CD4-positive, alpha-beta T cell treated with Interleukin-6 for 4 hours (primary cell): ENCODE measurements at places on chromosomes 1 and 21.

DNA sequence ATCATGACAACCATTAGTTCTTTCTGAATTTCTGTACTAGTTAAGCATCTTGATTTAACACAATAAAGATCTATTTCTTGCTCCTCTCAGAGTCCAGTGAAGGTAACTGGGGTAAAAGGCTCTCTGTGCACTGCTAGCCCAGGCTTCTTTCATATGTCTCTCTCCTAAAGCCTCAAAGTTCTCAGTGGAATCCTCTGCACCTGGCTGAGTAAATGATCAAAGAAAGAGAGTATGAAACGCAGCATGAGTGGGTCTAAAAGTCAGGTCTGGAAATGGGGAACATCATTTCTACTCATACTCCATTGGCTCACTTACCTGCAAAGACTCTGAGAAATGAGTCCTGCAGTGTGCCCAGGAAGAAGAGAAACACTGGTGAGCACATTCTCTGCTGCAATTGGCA lies 418.5 kb downstream of the PTPRC start:
- DNase-seq = no peak

- DNase-seq = no peak
Measured at GRCh38 chr1:63634471-63634870, 41.3 kb downstream of the PGM1 start.

GRCh38 chr1:219209578-219209977 lies 35.9 kb downstream of the LYPLAL1 start:
- no peak for DNase-seq

GRCh38 chr1:209611771-209612570 lies 28.5 kb downstream of the CAMK1G start:
- DNase-seq = no peak

GRCh38 chr21:35394634-35395369 lies 345.7 kb upstream of the RUNX1 start:
- no peak for DNase-seq

DNA sequence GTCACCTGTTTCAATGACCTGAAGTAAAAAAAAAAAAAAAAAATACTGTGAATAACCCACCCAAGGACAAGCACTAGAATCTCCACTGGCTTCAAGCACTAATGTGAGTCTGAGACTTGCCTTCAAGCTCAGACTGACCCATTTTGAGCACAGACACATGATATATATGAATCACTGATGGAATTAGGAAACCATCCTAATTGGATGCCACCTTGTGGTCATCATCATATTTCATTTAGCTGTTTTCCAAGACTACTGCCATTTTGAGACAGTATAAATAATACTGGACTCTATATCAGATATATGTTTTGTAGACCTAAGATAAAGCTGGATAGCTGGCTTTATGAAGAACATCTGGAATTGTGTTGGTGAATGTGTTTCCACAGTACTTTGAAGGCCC lies 1232.0 kb downstream of the KCNT2 start:
- DNase-seq = no peak

DNA sequence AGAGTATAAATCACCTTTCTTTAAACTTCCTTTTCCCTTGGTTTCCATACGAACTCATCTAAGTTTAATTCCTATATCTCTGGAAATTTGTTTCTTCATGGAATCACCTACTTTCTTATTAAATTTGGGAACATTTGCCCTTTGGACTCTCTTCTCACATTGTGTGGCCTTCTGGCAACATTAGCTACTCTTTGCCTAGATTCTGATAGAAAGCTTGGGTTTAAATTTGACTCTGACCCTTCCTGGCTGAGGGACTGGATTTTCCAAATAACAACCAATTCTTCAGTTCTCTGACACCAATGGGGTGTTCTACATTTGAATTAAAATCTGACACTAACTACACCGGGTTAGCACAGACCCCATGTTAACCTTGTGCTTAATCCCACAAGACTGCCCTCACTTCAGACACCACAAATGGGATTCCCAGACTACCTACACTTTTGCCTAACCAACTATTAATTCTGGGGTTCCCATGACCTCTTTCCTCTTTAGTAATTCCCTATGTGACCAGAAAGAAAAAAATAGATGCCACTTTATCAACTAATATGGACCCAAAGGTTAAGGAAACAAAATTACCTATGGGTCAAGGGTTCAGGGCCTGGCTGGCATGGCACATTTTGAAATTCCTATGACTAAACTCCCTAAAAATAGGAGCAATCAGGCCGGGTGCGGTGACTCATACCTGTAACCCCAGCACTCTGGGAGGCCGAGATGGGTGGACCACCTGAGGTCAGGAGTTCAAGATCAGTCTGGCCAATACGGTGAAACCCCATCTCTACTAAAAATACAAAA lies 9.7 kb upstream of the THEM4 start:
- DNase-seq = no peak

GRCh38 chr1:223225481-223225880 lies 82.4 kb upstream of the TLR5 start:
- no peak for DNase-seq

DNA sequence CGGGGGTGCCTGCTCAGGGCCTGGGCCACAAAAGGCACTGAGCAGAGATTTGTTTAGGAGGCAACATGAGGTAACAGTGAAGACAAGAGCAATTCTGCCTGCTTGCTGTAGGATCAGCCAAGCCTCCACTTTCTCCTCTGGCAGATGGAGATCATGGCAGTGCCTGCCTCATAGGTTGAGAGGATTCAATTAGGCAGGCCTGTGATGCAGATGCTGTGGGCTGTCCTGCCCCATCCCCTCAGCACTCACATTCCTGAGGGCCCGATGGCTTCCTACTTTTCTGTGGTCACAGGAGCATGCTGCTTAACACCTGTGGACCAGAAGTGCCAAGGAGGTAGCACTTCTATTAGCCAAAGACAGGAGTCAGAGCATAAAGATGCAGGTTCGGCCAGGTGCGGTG lies 1.2 kb upstream of the UBL4B start:
- DNase-seq = no peak

DNA sequence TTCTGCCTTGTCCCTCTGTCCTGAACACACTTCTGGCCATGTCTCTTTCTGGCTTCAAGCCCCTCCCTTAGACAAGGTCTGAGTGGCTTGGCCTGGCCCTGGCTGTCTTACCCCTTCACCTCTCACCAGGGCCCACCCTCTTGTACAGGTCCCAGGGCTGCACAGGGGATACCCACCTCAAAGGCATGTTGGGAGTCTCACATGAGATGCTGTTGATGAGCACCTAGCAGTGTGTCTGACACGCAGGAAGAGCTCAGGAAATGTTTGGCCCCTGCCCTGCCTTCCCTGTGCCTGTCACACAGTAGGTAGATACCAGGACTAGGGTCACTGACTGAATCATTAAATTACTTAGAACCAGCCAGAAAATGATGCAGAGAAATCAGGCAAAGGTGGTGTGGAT lies 16.6 kb downstream of the ZNF362 start:
- no peak for DNase-seq

DNA sequence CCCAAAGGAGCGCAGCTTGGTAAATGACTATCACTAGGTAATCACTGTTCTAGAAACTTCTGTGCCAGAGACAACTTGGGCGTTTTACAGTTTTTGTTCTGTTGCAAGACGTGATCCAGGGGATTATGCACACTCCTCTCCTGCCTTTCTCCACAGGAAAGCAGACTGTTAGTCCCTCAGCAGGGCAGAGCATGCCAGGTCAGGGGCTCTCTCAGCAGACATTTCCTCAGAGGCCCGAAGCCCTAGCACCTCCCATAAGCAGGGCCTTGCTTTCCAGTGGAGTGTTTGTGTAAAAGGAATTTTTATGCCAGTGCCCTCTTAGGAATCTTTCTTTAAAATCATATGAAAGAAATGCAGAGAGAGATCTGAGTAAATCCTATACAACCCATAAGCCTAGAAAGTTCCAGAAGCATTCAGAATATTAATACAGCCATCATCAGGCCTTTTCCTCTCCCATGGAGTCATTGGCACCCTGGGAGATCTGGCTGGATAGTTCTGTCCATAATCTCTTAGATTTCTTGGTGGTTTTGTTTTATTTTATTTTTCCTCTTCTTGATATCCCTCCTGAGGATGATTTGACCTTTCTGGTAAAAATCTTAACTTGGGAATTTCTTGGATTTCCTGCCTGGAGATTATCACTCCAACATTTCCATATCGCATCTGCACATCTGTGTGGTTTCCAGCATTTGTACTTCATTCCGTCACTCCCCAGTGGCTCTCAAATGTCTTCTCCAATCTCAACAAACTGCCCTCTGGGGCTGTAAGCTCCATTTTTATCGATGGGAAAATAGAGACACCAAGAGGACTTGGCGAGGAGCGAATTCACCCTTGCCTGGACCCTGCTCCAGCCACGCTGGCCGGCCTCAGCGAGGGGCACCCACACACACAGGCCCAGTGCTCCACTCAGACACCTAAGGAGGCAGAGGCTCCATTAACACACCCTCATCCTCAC lies 116.1 kb downstream of the PSMG1 start:
- no peak for DNase-seq

GRCh38 chr1:18697541-18697940 lies 66.9 kb downstream of the PAX7 start:
- no peak for DNase-seq

GRCh38 chr1:237590386-237590785 lies 300.3 kb downstream of the ZP4 start:
- no peak for DNase-seq

DNA sequence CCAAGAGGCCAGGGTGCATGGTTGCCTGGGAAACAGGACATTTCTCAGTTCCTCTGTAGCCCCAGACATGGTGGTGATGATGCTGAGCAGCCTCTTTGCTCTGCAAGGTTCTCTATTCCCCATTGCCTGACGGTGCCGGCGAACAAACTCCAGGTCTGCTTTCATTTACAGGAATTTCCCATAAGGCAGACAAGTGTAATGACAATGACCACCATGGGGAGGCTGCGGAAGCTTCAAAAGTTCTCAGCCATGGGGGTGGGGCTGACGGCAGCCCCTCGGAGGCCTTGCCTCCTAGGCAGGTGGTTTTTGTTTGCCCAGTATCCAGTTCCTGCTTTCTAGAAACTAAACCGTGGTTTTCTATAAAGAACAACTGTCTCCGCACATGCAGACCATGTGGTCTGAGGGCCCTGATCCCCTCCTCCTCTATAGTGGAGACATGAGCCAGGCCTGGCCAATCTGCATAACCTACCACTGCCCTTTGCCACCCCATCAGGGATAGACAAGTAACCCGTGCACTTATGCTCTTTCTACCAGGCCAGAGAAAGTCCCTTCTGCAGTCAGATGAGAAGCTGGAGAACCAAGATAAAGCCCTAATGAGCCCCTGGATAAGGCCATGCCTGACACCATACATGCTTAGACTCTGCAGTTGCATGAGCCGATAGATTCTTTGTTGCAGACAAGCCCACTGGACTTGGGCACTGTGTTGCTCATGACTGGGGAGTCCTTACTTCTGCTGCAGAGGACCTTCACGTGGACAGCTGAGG lies 54.1 kb downstream of the LDLRAD2 start:
- no peak for DNase-seq
